ENCODE measurements at places on chromosomes 1 and 21. TPM values are rescaled to one million over a fixed set of nuclear protein-coding genes. Genes with fewer than 3 reads are reported as not detected.

DNA sequence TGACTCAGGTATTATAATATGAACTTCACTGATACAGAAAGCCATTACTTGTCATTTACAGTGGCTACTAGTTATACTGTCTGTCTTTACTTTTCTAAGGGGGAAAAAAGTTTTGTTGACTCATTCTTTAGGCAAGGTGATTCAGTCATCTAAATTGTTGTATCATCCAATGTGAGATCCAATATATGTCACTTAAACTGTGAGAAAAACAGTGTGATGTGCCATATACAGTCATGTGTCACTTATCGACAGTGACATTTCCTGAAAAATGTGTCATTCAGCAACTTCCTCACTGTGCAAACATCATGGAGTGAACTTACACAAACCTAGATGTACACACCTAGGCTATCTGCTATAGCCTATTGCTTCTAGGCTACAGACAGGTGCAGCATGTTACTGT lies 57.6 kb downstream of the KCNK2 start:
- no peak overlapping the region for H3K4me3 ChIP-seq
- no peak for DNase-seq
- no peak overlapping the region for H3K27ac ChIP-seq
- no peaks in the 10 kb centered on the region for H3K4me1 ChIP-seq
- no peaks in the 10 kb centered on the region for H3K36me3 ChIP-seq

GRCh38 chr1:31954607-31955283 lies 16.6 kb upstream of the PTP4A2 start:
- peak; percentile 47 for DNase-seq
- H3K36me3 ChIP-seq = no peaks in the 10 kb centered on the region
- no peaks in the 10 kb centered on the region for H3K27me3 ChIP-seq

DNA sequence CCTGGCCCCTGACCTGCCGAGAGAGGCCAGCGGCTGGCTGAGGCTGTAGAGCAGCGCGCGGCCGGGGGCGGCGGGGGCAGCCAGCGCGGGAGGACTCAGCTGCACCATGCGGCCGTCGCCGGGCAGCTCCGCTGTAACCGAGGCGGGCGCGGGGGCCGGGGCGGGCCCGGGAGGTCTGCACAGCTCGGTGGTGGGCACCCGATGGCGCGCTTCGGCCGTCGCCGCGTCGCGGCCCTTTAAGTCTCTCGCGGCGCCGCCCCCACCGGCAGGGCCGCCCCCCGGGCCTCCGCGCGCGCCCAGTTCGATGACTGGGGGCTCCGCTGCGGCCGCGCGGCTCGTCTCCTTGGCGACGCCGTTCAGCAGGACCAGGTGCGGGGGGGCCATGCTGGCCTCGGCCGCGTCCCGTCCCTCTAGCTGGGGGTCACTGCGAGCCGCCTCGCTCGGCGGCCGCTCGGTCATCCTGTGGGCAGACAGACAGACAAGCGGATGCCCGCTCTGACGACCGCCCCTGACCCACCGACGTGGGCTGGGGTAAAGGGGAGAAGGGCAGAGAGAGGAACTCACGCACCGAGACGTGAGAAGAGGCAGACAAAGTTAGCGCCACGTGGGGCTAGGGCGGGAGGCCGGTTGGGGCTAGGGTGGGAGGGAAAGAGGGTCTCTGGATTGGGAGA lies 6.5 kb downstream of the TAL1 start:
- H3K27ac ChIP-seq = no peak overlapping the region
- H3K4me1 ChIP-seq = peaks cover 13% of the 10 kb centered on the region
- no peak for DNase-seq
- peaks cover 29% of the 10 kb centered on the region for H3K27me3 ChIP-seq

GRCh38 chr21:14251336-14251735 lies 35.4 kb downstream of the RBM11 start:
- H3K4me1 ChIP-seq = no peaks in the 10 kb centered on the region
- no peak overlapping the region for H3K27ac ChIP-seq
- no peaks in the 10 kb centered on the region for H3K27me3 ChIP-seq
- H3K4me3 ChIP-seq = no peak overlapping the region
- H3K36me3 ChIP-seq = no peaks in the 10 kb centered on the region

DNA sequence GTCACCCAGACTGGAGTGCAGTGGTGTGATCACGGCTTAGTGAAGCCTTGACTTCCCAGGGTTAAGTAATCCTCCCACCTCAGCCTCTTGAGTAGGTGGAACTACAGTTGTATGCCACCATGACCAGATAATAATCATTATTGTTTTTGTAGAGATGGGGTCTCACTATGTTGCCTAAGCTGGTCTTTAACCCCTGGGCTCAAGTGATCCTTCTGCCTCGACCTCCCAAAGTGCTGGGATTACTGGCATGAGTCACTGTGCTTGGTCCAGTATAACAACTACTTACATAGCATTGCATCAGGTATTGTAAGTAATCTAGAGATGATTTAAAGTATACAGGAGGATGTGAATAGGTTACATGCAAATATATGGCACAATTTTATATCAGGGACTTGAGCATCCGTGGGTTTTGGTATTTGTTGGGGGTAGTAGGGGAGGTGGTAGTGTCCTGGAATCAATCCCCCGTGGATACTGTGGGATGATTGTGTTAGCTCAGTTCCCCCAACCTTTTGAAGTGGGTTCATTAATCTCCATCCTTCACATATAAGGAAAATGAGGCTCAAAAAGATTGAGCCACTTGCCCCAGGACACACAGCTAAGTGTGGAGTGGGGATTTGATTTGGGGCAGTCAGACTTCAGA lies 61.4 kb upstream of the CNIH3 start:
- no peaks in the 10 kb centered on the region for H3K36me3 ChIP-seq
- H3K4me3 ChIP-seq = no peak overlapping the region
- no peak overlapping the region for H3K27ac ChIP-seq
- H3K27me3 ChIP-seq = no peaks in the 10 kb centered on the region
- DNase-seq = no peak

DNA sequence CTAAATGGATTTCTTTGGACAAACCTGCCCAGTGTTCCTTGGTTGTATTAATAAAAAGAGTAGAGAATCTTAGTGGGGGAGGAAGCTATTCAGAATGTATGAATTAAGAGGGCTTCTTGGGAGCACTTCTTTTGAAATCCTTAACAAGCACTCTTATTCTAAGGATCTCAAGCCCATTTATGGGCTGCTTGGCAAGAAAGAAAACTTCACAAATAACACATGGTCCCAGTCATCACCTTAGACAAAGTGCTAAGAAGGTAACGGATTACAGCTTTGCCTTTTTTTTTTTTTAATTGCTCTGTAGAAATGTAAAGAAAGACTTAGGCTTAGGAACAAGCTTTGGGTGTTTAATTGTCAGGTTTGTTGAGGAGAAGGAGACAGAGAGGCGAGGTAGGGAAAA lies 76.6 kb upstream of the IPO9 start:
- no peak overlapping the region for H3K4me3 ChIP-seq
- no peak for DNase-seq
- H3K4me1 ChIP-seq = peaks cover 100% of the 10 kb centered on the region

MX2 gene
- total RNA-seq = 22.9 TPM

OR10Z1 gene
- not detected for total RNA-seq

GUCA2B gene
- not detected for total RNA-seq

C1orf210 gene
- total RNA-seq = not detected

Measured in thoracic aorta (tissue), 2 donors.